ENCODE measurements at places on chromosomes 13 and 19.

GRCh38 chr13:85313761-85314503 lies 485.3 kb downstream of the SLITRK6 start:
- DNase-seq: peak; percentile 65

DNA sequence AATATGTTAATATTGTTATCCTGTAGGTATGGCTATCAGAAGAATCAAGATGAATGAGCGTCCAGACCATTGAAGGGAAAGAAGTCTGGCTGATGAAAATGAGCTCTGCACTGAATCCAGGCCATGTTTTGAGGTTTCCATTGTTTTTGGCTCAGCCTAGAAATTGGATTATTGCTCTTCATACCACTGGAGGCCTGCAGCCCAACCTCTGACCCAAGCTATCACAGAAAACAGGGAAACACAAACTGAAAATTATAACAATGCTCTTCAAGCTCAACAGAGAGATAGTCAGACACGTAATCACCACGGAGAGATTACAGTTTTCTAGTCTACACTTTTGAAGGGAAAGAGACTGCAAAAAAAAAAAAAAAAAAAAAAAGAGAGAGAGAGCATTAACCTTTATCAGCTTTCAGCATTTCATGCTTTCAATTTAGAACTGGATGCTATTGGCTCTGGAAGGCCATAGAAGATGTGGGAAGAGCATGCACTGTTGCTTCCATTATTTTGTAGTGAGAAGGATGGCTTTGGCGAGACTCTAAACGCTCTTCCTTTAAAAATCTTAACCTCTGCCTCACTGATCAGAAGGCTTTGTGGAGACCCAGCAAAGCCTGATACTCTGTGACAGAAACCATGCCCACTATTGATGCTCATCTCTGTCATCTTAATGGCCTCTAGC lies 10.8 kb downstream of the EDNRB start:
- no peak for DNase-seq

DNA sequence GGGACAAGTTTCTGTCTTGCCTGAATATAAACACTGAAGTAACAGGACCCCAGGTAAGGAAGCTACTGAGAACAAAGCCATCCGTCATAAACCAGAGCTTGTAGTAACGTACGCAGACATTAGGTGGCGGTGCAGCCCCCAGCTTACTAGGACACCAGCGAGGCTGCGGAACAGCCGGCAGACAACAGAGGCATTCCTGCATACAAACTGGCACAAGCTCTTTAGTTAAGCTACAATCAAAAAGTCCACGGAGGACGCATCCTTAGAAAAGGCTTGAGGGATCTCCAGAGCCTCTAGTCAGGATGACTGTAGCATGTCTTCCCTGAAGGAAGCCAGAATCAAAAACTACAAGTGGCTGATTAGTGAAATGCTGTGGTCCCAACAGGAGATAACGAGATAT lies 26.2 kb downstream of the ZNF160 start:
- peak; percentile 19 for DNase-seq

GRCh38 chr13:64314331-64314730 lies 2898.7 kb upstream of the PCDH20 start:
- peak; percentile 87 for DNase-seq

- no peak for DNase-seq
Measured at GRCh38 chr13:21243045-21243897, 66.8 kb downstream of the MRPL57 start.

- no peak for DNase-seq
Measured at GRCh38 chr19:11971041-11971440, 6.2 kb downstream of the ZNF763 start.

DNA sequence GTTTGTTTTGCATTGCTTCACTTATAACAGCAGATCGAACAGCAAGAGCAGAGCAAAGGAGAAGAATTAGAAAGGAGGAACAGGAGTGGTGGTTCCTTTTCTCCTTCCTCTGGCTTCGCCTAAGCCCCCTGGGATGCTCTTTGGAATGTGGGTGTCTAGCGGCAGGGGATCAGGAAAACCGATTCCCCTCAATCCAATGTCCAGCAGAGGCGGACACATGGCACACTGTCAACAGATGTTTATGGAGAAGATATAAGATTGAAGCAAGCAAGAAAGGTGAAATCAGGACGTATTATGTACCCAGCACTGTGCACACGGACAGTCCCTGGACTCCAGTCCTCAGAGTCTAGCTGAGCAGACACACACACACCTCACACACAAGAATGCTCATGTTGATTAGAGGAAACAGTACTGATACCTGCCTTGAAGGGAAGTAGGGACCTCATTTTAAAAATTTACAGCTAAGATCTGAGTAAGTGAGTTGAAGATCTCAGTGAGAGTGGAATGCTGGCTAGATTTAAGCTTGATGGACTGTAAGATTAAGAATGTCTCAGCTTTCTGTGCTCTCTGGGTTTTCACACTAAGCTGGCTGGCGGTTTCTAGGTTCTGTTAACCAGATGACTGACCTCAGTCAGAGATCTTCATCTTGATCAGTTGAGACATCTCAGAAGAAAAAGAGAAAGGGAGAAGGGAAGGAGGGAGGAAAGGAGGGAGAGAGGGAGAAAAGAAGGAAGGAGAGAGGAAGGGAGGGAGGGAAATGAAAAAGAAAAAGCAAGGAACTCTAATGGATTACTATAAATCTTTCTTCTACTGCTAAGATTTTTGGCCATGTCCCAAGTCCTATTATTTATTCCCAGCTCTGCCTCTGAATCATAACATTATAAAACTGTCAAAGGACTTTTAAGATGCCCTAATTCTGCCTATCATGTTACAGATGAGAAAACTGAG lies 44.8 kb downstream of the FLT1 start:
- peak; percentile 51 for DNase-seq

DNA sequence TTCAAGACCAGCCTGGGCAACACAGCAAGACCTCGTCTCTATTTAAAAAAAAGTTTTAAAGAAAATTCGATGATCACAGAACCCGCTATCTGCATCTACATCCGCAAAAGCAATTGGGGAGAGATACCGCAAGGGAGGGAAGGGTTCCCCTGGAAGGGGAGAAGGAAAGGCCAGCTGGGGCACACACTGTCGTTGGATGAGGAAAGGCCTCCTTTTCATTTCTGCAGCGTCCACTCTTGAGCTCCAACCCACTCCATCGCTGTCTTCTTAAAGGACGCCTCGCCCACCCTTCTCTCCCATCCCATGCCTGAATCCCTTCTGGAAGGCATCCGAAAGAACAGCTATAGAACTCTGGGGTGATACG lies 3.2 kb upstream of the PRKCG start:
- no peak for DNase-seq

DNA sequence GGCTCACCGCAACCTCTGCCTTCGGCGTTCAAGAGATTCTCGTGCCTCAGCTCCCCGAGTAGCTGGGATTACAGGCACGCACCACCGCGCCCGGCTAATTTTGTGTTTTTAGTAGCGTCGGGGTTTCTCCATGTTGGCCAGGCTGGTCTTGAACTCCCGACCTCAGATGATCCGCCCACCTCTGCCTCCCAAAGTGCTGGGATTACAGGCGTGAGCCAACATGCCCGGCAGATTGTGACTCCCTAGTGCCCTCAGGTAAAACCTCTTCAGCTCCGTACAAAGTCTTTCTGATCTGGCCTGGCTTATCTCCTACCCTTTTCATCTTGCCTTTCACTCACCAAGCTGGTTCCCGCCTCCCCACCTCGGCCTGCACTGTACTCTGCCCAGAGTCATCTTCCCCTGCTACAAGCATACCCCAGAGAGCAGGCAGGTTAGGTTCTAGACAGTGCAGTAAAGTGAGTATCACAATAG lies 15.0 kb downstream of the BICRA start:
- no peak for DNase-seq

DNA sequence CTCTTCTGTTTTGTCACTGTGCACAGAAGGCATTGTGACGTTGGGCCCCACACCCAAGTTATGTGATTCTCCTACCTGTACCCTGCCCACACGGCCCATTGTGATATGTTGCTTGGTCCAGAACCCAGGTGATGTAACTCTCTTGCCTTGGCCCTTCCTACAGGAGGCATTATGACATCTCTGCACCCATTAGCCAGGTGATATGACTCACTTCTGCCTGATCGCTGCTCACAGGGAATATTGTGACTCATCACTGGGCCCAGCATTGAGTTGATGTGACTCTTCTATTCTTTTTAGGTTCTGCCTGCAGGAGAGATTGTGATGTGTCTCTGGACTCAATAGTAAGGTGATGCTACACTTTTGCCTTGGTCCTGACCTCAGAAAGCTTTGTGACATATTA lies 65.4 kb upstream of the ZNF91 start:
- no peak for DNase-seq

- DNase-seq: peak; percentile 26
Measured at GRCh38 chr19:14502334-14503092, 6.6 kb upstream of the GIPC1 start.

GRCh38 chr13:53601113-53601512 lies 572.5 kb downstream of the OLFM4 start:
- peak; percentile 10 for DNase-seq

DNA sequence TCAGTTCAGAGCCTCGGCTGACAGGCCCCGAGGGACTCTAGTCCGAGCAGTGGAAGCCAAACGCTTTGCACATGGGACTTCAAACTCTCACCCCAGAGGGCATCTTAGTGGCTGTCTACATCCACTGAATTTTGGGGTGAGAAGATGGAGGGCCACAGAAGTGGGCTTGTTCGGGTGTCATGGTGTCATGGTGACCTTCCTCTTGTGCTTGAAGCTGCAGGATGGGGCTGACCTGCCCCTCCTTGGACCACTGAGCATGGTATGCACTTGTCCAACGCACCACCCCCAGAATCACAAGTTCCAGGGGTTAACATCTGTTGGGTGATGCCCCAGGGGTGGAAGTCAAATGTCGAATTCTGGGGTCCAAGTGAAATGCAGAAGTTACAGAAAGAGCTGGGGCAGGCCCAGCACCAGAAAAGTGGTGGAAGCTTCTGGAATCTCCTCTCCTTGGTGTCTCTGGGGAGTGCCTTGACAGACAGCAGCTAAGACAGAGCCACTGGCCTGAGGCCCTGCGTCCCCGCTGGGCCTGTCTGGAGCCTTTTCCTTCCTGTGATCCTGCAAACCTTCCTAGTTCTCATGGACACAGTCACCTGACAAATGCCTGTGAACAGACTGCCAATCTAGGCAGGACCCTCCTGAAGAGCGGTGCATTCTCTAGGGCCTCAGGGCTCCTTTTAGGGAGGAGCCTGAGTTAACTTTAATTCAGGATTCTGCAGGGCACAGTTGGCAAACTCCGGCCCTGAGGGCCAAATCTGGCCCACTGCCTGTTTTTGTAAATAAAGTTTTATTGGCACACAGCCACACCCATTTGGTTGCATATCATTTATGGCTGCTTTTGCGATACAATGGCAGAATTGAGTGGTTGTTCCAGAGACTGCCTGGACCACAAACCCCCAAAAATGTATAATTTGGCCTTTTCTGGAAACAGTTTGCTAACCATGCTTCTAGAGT lies 65.1 kb upstream of the RANBP3 start:
- DNase-seq: no peak

DNA sequence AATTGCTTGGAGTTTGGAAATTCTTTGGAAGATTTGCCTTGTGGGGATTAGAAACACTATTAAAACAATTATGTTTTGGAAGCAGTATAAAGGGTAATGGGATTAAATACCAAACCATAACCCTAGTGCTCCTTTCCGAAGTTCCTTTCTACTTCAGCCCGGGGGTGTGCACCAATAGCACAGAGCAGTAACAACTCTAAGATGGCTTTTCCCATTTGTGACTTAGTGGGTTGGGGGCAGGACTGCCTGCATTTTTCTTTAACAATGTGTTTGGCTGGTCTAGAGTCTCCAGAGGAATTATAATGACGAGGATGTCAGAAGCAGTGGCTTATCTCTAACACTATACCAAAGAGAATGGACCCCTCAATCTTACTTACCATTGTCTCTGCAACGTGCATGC lies 11.9 kb upstream of the IL17D start:
- no peak for DNase-seq

GRCh38 chr19:38674388-38675171 lies 27.1 kb downstream of the ACTN4 start:
- no peak for DNase-seq

- no peak for DNase-seq
Measured at GRCh38 chr19:37867831-37868230, 38.6 kb downstream of the WDR87 start.

- DNase-seq: no peak
Measured at GRCh38 chr13:98918771-98919170, 59.1 kb downstream of the DOCK9 start.

GRCh38 chr19:13795595-13796300 lies 505 bp downstream of the ZSWIM4 start:
- DNase-seq: no peak

DNA sequence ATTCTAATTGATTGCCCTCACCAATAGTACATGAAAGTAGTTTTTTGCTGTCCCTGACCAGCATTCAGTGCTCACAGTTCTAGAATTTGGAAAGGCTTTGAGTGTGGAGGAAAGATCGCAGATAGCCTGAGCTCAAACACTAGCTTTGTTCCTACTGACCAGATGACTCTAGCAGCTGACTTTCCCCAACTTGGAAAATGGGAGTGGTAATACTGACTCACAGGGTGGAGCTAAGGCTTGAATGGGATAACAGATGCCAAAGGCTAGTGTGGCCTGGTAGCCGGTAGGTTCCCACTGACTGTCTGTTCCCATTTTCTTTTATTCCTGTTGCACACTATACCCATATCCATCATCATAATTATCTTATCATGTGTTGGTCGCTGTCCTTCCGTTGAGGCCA lies 3.7 kb downstream of the ZSCAN22 start:
- no peak for DNase-seq

- DNase-seq: peak; percentile 77
Measured at GRCh38 chr19:1860042-1860775, 3.2 kb downstream of the KLF16 start.

DNA sequence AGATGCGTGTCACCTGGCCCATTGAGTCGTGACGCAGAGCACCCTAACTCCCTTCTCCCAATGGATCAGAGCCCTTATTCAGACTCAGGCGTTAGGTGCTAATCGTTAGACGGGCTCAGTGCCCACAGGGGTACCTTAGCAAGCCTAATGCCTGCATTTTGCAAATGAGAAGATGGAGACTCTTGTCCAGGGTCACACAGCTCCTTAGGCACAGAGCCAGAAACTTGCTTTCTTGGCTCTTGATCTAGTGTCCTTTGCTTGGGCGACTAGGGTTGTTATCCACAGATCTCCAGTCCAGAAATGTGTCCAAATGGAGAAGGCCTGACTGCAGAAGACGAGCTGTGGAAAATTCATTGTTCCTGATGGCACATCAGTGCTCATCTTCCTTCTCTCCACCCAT lies 85.1 kb downstream of the C13orf42 start:
- DNase-seq: no peak

DNA sequence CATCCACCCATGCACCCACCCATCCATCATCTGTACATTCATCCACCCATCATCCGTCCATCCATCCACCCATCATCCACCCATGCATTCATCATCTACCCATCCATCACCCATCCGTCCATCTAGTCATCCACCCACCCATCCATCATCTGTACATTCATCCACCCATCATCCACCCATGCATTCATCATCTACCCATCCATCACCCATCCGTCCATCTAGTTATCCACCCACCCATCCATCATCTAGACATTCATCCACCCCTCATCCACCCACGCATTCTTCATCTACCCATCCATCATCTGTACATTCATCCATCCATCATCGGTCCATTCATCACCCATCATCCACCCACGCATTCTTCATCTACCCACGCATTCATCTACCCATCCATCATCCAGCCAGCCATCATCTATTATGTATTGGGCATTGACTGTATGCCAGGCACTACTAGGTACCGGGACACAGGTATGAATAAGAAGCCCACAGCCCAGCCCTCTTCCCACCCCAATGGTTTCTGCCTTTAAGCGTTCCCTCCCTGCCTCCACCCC lies 16.7 kb upstream of the GALP start:
- DNase-seq: no peak

All from fibroblast of skin of right biceps (primary cell).